Activated CD4-positive, alpha-beta T cell treated with anti-CD3 and anti-CD28 coated beads for 1 hour (primary cell): ENCODE measurements at places on chromosomes 7 and 10.

DNA sequence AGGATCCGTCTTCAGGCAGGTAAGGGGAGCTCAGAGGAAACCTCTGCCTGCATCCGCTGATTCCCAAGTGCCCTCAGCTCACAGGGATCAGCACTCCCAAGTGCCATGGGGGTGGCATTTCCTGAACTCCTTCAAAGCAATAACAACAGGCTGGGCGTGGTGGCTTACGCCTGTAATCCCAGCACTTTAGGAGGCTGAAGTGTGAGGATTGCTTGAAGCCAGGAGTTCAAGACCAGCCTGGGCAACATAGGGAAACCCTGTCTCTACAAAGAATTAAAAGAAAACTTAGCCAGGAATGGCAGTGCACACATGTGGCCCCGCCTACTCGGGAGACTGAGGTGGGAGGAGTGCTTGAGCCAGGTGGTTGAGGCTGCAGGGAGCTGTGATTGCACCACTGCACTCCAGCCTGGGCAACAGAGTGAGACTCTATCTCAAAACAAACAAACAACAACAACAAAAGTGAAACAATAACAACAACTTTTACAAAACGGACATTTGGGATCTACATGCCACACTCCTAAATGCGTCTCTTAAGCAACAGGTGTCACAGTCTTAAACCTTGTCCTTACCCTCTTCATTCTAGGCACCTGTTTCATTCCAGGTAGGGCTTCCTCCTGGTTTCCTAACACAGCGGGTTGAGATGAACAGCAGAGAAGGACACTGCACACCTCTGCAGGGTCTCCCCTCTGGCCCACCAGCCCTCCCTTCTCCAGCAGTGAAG, 73.8 kb downstream of the PAXIP1 start:
- DNase-seq: no peak

DNA sequence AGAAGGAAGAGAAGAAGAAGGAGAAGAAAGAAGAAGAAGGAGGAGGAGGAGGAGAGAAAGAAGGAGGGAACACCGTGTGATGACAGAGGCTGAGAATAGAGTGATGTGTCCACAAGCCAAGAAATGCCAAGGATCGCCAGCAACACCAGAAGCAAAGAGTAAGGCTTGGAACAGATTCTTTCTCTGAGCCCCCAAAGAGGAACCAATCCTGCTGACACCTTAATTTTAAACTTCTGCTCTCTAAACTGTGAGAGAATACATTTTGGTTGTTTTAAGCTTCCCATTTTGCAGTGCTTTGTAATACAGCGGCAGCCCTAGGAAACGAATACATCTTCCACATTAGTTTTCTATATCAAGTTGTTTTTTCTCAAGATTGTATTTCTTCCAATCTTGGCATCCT, 13.9 kb upstream of the WNT8B start:
- DNase-seq: no peak

GRCh38 chr10:43295436-43295835, 28.6 kb upstream of the RASGEF1A start:
- no peak for DNase-seq

DNA sequence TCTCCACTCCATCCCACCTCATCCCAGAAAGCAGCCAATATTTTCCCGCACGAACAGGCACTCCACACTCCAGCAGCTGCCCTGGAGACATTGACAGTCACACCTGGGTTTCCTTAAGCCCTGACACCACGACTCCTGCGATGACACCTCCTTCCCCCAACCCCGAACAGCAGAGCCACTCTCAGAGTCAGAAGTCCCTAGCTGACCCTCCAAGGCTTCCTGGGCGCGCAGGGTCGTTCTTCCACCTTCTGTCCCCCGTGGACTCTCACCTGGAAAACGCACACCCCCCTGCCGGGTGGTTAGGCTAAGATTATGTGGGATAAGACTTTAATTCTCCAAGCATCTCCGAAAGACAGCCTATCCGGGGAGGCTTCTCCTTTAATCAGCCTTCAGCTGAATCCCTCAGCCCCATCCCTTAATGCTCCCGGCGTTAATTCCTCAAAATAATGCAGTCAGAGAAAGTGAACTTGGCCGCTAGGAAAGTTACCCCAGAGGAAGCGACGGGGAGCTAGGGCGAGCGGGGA, 1.1 kb downstream of the DENND11 start:
- DNase-seq: no peak

- no peak for DNase-seq
Observed at GRCh38 chr10:23361665-23362064, 17.1 kb upstream of the C10orf67 start.

DNA sequence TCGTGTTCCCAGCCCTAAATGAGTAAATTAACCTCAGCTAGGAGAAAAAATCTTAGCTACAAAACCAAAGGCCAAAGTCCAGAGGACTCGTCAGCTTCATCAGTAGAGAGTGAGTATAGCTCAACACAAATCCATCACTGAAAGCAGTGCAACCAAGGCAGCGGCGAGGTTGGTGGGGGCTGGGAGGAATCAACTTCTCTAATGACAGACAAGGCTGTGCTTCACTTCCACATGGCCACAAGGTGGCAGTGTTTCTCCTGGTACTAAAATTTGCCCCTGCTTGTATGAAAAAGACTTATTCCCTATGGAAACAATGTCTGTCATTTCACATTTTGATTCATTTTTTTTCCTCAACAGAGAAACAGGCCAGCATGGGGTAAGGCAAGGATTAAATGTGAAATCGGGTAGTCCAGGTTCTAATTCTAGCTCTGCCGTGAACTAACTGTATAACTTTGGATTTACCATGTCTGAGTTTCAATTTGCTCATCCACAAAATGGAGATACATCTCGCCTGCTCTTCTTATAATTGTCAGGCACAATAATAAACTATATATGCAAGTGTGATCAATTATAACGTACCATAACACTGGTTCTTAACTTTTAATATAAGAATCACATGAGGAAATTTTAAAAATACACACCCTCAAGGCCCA, 39.3 kb downstream of the FAS start:
- peak; percentile 56 for DNase-seq

- DNase-seq: no peak
Observed at GRCh38 chr7:131061818-131062217, 265.9 kb upstream of the MKLN1 start.

DNA sequence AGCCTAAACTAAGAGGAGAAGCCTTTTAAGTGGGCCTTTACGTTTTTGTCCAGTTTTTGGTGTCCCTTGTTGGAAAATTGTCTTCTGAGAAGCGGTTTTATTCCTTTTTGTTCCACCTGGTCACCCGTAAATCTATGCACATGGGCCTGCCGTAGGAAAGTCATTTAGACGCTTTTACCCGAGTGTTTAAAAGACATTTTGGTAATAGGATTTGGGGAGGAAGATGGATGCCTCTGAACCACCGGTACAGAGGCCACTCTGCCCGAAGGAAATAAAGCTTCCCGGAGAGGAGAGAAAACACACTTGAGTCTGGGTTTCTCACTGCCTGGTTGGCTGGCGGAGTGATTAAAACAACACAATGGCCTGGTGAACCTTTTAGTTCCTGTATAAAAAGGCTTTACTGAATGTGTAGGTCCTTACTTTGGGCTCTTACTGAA, 760 bp downstream of the THNSL1 start:
- peak; percentile 10 for DNase-seq

DNA sequence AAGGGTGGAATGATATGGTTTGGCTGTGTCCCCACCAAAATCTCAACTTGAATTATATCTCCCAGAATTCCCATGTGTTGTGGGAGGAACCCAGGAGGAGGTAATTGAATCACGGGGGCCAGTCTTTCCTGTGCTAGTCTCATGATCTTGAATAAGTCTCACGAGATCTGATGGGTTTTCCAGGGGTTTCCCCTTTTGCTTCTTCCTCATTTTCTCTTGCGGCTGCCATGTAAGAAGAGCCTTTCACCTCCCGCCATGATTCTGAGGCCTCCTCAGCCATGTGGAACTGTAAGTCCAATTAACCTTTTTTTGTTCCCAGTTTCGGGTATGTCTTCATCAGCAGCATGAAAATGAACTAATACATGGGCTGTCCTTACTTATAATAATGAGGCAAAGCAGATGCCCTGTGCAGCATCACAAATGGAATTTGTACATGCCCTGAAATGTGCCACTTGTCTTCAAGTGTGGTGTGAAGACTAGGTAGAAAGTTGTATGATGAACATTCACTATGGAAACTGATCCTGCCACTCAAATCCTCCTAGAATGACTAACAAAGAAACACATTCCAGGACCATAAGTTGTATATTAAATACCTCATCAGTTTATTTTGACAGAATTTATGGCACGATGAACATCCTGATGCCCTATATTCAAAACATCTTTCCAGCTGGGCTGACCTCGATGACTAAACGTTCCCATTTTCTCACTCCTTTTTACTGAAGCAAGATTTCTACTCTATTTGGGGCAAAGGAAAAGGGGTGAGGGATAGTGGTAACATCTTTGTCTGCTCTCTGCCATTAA, 122.8 kb upstream of the CTTNBP2 start:
- DNase-seq: no peak

GRCh38 chr7:19269301-19269700, 124.1 kb upstream of the FERD3L start:
- DNase-seq: no peak

DNA sequence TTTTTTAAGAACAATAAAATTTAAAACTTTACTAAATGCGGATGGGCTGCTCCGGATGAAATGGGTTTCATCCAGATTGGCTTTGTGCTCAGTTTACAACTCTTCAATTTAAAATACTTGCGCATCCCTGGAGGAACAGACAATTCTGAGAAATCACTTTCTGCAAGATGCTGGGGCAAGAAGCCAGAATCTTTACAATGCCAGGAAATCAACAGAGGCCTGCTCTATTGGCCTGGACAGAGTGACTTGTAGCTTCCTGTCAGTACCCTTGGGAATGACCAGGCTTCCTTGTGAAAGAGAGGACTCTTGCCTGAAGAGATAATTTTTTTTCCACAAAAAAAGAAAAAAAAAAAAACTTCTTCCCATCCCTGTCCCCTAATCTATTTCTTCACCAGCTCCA, 3.9 kb upstream of the FAM13C start:
- no peak for DNase-seq

- no peak for DNase-seq
Observed at GRCh38 chr10:63681993-63682697, 160.9 kb downstream of the REEP3 start.

DNA sequence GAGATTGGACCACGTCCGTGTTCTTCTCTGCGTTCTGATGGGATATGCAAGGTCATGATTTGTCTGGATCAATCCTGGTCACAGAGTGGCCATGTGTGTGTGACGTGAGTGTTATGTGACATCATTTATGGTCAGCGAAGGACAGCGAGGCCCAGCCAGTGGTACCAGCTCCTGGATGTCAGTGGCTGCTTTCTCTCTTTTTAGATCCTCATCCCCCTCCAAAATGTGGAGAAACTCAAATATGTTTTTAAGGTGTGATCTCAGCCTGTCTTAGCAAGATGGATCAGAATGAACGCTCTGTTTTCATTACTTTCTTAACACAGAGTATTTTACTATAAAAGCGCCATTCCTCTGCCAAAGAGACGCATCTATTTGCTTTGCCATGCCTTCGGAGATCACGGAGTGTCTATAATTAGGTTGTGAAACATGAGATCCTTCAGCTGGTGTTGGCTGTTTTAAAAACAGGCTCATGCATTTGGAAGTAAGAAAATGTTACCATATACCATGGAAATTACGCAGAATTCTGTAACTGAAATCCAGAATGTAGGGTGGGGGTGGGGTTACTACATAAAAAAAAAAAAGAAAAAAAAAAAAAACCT, 245.5 kb upstream of the TCERG1L start:
- DNase-seq: no peak

DNA sequence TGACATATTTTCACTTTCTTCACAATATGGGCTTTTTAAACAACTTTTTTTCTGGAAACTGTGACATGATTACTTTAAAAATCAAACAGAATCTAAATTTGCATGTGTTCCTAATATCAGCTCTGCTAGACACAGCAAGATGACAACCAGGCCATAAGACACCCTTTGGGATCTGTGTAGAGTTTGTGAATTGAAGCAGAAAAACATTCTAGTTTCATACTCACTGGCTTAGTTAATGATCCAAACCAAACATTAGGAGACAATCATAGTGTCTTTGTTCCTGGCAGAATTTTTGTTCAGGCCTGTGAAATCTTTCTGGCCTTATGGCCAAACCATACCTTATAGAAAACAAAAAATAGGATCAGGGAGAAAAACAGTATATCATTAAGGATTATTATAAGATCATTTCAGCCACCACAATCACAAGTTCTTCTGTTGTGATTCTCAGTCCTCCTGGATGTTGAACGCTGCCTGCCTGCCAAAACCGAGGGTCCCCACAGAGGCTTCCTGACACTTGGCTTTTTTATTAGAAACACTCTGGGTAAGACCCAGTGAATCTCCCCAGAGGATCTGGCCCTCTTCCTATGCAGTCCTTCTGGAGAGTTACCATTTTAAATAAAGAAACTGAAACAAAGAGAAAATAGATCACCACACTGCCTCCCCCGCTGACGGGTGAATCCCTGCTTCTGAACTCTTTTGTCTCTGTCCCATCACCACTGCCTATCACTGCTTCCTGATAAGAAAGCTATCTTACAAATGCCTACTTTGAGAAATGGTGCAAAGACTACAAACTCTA, 79.2 kb upstream of the PPP1R3C start:
- DNase-seq: no peak

- DNase-seq: no peak
Observed at GRCh38 chr10:101397140-101397539, 43.2 kb downstream of the BTRC start.

DNA sequence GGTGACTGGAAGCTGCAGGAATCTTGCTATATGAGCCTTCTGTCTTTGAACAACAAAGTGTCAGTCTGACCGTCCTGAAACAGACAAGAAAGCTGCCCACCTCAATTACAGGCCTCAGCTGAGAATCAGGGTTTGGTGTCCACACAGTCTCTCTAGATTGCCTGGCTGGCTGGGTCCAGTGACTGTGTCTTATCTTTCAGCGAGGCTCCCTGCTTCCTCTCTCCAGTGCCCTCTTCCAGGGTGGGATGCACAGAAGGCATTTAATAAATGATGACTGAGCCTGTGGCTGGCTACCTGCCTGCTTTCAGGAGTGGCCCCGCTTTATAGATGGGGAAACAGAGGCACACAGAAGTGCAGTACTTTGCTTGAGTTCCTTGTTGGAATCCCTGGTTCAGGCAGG, 27.4 kb downstream of the FGF8 start:
- DNase-seq: no peak

DNA sequence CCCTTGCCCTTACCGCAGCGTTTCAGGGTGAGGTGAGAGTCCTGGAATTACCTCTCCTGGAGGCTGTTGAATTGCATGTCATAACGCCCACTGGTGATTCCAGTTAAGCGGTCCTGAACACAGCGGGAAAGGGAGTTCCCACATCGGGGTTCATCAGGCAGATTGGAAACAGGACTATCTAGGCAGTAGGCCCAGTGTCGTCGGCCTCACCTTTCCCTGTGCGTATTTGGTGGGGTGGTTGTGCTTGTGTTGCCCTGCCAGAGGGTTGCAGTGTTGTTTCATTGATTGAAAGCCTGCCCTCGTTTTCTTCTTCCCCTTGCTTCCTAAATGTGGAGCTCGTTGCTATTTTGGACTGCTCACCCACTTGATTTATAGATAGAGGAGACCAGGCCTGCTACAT, 10.6 kb upstream of the SUN1 start:
- DNase-seq: no peak
